ENCODE measurements at places on chromosomes 3 and 15.

DNA sequence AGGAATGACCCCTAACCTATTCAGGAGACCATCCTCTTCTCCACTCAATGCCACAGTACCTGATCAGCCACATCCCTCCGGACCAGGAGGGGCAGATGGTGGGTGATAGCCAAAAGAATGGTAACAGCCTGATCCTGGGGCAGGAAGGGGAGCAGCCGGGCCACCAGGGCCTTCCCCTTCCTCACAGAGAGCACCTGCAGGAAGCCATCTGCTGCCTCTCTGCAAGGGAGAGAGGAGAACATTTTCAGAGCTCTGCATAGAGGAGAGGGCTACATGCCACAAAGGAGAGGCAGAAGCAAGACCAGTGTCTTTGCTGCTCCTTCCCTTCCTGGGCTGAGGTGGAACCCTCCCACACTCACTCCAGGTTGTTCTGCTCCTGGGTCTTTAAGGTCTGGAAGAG, 5.5 kb upstream of the SPG11 start:
- H3K27me3 ChIP-seq = no peaks in the 10 kb centered on the region
- no peaks in the 10 kb centered on the region for H3K4me1 ChIP-seq
- no peaks in the 10 kb centered on the region for H3K36me3 ChIP-seq
- H3K4me3 ChIP-seq = no peak overlapping the region
- no peak overlapping the region for H3K27ac ChIP-seq

GRCh38 chr3:58025837-58026569, 17.8 kb downstream of the FLNB start:
- no peaks in the 10 kb centered on the region for H3K36me3 ChIP-seq
- DNase-seq = no peak
- H3K4me1 ChIP-seq = peaks cover 60% of the 10 kb centered on the region
- no peak overlapping the region for H3K27ac ChIP-seq

- peaks cover 16% of the 10 kb centered on the region for H3K4me1 ChIP-seq
- no peak for DNase-seq
- H3K36me3 ChIP-seq = no peaks in the 10 kb centered on the region
- H3K27ac ChIP-seq = no peak overlapping the region
- no peak overlapping the region for H3K4me3 ChIP-seq
- no peaks in the 10 kb centered on the region for H3K27me3 ChIP-seq
Observed at GRCh38 chr3:156665291-156665690, 9.1 kb upstream of the TIPARP start.

- H3K36me3 ChIP-seq = no peaks in the 10 kb centered on the region
- H3K4me3 ChIP-seq = no peak overlapping the region
- H3K27ac ChIP-seq = no peak overlapping the region
- DNase-seq = no peak
Observed at GRCh38 chr3:20173844-20174410, 12.1 kb downstream of the SGO1 start.

DNA sequence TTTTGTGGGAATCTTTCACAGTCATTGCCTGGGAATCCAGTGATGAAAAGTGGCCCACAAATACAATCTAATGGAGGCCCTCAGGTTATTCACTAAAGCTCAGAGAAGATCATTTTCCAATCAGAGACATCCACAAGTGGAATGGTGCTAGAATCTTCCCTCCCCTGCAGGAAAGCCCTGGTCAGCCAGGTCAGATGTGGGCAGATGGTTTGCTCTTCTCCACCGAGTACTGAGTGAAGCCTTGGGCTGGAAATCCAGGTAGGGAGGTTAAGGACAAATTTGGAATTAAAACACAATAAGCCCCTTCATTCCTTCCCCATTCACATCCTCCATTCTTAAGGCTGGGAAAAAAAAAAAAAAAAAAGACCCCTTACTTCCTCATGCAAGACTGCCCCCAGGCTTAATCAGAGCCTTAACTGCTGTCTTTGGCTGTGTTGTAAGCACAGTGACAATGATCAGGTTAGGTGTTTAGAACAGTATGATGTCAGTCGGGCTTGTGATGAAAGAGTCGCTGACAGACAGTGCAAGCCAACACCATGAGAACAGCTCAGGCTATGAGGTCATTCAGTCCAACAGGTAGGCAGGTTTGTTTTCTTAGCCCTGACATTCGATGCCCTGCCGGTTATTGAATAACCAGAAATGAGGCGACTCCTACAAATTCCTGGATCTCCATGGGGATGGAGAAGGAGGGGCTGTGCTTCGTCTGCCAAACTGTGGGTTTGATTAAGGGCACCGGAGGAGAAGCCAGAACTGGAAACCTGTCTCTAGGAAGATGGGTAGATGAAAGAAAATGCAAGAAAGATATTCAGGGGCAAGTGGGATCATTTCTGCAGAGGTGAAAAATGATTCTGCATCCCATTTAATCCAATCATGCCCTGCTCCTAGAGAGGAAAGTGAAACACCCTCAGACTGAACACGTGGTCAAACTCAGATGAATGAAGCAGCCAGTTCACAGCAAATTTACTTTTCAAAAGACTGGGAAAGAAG, 23.5 kb upstream of the HES1 start:
- H3K27me3 ChIP-seq = no peaks in the 10 kb centered on the region
- no peak overlapping the region for H3K4me3 ChIP-seq
- no peak for DNase-seq
- no peaks in the 10 kb centered on the region for H3K36me3 ChIP-seq
- no peak overlapping the region for H3K27ac ChIP-seq

- H3K4me1 ChIP-seq = no peaks in the 10 kb centered on the region
- H3K27ac ChIP-seq = peak overlapping the region; percentile 26
- no peak for DNase-seq
- no peaks in the 10 kb centered on the region for H3K27me3 ChIP-seq
Observed at GRCh38 chr3:143171141-143171980, 51.8 kb downstream of the CHST2 start.

- no peaks in the 10 kb centered on the region for H3K4me1 ChIP-seq
- no peaks in the 10 kb centered on the region for H3K36me3 ChIP-seq
- DNase-seq = no peak
- H3K27me3 ChIP-seq = no peaks in the 10 kb centered on the region
- no peak overlapping the region for H3K27ac ChIP-seq
- no peak overlapping the region for H3K4me3 ChIP-seq
Observed at GRCh38 chr3:190074817-190075216, 45.9 kb downstream of the P3H2 start.

DNA sequence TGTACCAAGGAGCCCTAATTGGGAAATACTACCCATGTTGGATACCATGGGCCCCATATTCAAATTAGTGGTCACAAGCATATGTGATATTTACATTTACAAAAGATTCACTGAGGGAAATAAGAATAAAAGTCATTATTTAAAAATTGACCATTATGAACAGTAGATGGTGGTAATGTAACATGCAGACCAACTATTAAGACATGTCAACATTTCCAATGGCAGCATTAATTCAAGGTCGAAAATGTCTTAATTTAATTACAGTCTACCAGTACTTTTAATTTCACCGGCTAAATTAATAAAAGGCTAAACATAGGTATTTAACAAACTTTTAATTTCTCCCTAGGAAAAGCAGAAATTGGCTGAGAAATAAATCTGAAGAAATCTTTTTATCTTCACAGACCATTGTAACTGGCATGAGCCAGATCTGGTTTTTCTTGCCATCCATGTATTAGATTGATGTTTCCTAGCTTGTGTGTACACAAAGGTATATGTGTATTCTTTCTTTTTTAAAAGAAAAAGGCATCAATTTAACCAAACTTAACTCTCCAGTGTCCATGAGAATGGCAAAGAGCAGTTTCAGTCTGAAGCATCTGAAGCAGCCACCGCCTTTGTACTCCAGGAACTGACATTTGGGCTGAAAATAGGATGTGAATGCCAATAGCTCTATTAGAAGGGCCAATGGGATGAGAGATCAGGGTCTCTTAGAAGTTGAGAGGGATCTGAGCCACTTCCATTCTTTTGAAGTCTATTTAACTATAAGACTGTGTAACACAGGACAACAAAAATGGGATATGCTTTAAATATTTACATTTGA, 26.6 kb downstream of the NEK11 start:
- no peak for DNase-seq
- no peaks in the 10 kb centered on the region for H3K36me3 ChIP-seq
- H3K4me1 ChIP-seq = no peaks in the 10 kb centered on the region
- no peak overlapping the region for H3K4me3 ChIP-seq
- H3K27me3 ChIP-seq = no peaks in the 10 kb centered on the region

DNA sequence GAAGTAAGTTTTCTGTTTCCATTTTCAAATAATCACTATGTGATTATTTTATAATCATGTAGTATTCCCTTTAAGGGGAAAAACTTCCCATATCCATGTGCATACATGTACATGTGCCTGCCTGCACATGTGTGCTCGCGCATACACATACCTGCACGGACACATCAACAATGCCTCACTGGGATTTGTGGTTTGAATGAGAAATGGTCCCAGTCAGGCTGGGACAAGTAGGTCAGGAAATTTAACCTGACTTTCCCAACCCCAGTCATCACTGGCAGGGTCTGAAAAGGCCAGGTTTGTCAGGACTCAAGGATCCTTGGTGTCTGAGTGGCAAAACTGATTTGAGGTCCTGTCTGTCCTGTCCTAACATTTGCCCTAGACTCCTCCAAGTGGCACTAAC, 109.3 kb upstream of the MRPS22 start:
- no peaks in the 10 kb centered on the region for H3K36me3 ChIP-seq
- DNase-seq = no peak
- H3K27ac ChIP-seq = no peak overlapping the region
- H3K27me3 ChIP-seq = no peaks in the 10 kb centered on the region
- no peaks in the 10 kb centered on the region for H3K4me1 ChIP-seq

DNA sequence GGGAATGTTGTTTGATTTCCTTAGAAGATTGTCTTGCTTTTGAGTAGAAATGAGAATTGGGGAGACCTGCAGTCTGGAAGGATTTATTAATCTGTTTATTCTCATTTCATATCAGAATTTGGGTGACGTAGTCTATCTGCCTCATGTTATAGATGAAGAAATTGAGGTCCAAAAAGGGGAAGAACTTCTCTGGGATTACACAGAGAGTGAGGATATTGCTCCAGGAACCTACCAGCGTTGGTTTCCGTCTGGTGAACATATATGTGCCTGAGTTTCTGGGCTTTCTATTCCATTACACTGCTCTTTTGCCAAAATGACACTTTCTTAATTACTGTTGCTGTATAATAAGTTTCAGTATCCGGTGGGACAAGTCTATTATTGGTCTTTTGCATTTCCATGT, 51.8 kb downstream of the CTDSPL start:
- no peaks in the 10 kb centered on the region for H3K36me3 ChIP-seq
- peaks cover 23% of the 10 kb centered on the region for H3K4me1 ChIP-seq
- no peak for DNase-seq
- H3K27ac ChIP-seq = no peak overlapping the region

- H3K4me1 ChIP-seq = no peaks in the 10 kb centered on the region
- no peaks in the 10 kb centered on the region for H3K27me3 ChIP-seq
- H3K4me3 ChIP-seq = no peak overlapping the region
- no peak for DNase-seq
- H3K27ac ChIP-seq = no peak overlapping the region
- no peaks in the 10 kb centered on the region for H3K36me3 ChIP-seq
Observed at GRCh38 chr15:94287794-94288246, 56.5 kb downstream of the MCTP2 start.

GRCh38 chr15:80606511-80607071, 88.5 kb upstream of the ABHD17C start:
- H3K36me3 ChIP-seq = no peaks in the 10 kb centered on the region
- H3K27ac ChIP-seq = no peak overlapping the region
- no peak overlapping the region for H3K4me3 ChIP-seq
- no peaks in the 10 kb centered on the region for H3K27me3 ChIP-seq
- DNase-seq = no peak

DNA sequence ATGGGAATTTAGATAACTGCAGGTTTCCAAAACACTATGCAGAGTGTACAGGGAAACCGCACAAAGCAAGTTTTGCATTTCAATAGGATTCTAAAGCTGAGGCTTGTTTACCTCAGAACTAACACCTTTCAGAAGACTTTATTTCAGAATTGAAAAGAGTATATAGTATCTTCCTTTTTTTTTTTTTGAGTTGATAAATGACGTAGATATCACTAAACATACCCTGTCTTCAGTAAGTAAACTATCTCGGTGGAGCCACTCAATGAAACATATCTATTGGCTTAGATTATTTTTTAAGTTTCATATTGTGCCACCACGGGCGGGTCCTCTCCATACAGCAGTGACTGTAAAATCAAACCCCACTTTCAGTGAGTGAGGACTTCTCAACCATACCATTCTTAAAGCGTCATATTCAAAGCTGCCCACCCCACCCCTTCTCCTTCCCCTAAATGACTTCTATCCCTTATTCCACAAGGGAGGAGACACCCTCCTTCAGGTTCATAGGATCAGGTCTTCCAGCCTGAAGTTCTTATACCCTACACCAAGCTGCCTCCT, 2.0 kb upstream of the TBL1XR1 start:
- H3K36me3 ChIP-seq = no peaks in the 10 kb centered on the region
- DNase-seq = no peak
- peak overlapping the region; percentile 2 for H3K27ac ChIP-seq

DNA sequence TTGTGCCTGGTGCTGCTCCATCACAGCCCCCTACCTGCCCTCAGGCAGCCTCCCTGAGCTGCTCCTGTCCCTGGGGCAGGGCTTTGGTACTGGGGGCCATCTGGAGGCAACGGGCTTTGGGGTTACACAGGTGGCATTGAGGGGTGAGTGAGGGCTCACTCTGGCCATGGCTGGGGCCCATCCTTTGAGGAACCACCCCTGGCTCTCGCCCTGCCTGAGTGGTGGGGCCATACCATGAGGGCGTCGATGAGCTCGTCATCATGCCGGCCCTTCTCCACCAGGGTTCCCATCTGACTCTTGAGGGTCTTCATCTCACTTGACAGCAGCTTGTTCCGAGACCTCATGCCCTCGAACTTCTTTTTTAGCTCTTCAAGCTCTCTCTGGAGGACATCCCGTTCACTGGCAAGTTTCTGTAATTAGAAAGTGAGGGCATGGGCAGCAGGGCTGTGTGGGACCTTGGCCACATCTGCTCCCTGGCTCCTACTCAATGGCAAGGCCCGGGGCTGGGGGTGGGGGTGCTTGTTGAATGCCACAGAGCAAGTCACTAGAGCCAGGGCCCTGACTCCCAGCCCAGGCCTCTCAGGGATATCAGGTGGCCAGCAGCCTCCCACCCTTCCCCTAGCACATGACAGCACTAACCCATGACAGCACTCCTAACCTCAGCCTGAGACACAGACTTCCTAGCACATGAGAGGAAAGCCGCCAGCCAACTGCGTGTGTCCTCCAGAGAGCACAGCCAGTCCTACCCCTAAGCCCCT, 33.5 kb downstream of the CCDC13 start:
- no peak overlapping the region for H3K4me3 ChIP-seq
- H3K4me1 ChIP-seq = peaks cover 3% of the 10 kb centered on the region
- H3K36me3 ChIP-seq = no peaks in the 10 kb centered on the region
- H3K27ac ChIP-seq = peak overlapping the region; percentile 35

- no peak overlapping the region for H3K27ac ChIP-seq
- H3K4me1 ChIP-seq = no peaks in the 10 kb centered on the region
- no peaks in the 10 kb centered on the region for H3K36me3 ChIP-seq
- DNase-seq = no peak
- no peaks in the 10 kb centered on the region for H3K27me3 ChIP-seq
Observed at GRCh38 chr3:178310949-178311348, 225.3 kb upstream of the KCNMB2 start.
